ENCODE measurements at places on chromosomes 13 and 19.

DNA sequence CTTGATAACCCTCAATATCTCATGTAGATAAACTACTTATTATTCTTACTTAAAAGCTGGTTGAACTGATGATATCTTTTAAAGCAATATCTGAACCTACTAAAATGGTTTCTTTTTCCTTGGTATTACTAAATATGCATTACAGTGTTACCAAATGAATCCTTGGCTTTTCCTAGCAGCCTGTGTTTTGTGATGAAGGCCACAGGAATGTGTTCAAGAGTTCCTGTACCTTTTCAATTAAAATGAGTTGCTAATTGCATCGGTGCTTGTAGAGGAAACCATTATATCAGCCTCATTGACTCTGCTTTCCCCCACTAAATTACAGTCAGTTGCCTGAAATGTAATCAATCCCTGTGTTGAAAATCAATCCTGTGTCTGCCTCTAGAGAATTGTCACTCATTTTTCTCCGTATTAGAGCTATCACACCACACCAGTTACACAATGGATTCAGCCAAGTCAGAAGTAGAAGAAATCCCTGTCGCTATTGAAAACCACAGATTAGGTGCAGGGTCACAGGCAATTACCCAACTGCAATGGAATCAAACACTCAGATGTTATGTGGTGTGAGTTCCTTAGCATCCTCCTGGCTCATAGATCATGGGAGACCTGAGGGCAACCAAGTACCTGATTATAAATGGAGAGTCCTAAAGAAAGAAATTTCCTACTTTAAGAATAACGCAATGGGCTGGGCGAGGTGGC, 13.3 kb downstream of the FAM216B start:
- DNase-seq: no peak

GRCh38 chr19:43634506-43634871, 5.2 kb downstream of the CADM4 start:
- no peak for DNase-seq

DNA sequence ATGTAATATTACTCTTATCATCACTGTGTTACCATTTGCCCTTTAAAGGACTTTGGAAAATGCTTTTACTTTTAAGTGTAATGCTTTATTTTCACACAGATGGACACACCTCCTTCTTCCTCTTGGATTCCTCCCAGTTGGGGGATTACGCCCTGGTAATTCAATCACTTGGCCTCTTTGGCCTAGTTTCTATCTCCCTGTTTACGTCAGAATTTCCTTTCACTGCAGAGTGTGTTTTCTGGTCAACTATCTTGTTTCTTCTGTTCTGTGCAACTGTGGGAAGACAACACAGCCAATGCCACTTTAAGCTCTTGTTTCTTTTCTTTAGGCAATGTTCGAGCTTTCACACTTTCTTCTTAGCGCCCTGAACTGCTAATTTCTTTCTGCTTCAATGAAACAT, 257.3 kb upstream of the MAB21L1 start:
- DNase-seq: no peak

GRCh38 chr13:40060296-40061007, 405.0 kb downstream of the COG6 start:
- DNase-seq: peak; percentile 82

- no peak for DNase-seq
These were observed 809 bp upstream of the B9D2 start for GRCh38 chr19:41364524-41365391.

GRCh38 chr13:106596275-106596937, 28.5 kb upstream of the ARGLU1 start:
- no peak for DNase-seq

- DNase-seq: peak; percentile 86
These were observed at the start of gene ZNF285 for GRCh38 chr19:44401139-44402115. Gene ZNF285 (minus strand): TSS chr19:44401608. CDS start chr19:44397213, 4,395 bp downstream.

- no peak for DNase-seq
These were observed 87.8 kb upstream of the C1QTNF9B start for GRCh38 chr13:23985060-23985459.

DNA sequence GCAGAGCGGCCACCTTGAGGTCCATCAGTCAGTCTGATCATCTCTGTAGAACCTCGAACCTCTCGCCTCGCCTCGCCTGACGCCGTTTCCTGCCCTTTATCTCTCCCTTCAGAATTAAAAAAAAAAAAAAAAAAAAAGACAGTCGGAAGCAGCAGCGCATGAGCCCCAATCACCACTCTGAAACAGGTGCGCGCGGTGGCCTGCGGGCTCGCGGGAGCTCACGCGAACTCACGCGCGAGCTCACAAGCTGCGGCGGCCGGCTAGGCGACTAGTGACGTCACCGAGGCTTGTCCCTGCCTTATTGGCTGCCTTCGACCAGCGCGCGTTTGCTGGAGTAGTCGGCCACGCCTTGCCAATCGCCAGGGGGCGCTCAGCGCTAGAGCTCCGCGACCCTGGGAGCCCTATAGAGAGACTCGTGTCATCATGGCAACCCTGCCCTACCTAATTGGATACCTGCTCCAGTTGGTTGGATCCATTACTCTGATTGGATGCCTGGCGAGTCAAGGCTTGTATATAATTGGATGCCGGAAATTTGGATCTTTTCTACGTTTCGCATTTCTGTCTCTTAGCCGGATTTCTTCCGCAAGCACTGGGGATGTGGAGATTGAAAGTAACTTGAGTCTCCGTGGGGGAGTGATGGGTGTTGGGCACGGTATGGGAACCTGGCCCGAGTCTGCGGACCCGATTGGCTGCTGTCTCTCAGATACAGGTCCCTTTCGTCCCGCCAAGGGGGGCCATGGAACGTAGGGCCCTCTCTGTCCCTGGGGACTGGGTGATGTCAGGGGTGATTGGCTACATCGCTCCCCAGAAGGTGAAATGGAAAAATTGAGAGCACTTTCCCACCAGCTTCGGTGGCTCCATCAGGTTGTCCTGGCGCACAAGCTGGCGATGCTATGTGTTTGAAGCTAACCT, 31.6 kb downstream of the SYT3 start:
- DNase-seq: peak; percentile 39

DNA sequence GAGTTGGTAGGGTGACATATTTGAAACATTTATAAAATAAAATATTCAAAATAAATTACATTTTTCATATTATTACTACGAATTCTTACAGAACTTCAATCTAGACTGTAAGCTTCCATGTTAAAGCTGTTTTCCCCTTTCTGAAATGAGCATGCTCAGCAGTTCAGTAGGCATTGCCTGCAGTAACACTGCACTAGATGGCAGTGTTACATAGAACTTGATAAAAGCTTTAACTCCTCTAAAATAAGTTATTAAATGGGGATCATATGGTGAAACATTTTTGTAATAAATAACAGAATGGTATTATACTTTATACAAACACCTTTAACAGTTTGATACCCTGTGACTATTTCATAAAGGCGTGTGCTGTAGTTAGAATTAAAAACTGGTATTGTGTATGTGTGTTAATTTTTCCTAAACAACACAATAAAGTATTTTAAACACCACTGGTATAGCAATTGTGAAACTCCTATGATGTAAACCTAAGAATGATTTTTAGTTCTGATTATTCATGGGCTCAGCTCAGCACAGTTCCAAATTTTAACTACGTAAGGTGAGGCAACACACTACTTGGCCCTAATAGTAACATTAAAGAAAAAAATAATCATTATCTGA, 11.6 kb upstream of the GPR18 start:
- no peak for DNase-seq

- no peak for DNase-seq
These were observed 50.1 kb downstream of the NLRP12 start for GRCh38 chr19:53773999-53774398.

DNA sequence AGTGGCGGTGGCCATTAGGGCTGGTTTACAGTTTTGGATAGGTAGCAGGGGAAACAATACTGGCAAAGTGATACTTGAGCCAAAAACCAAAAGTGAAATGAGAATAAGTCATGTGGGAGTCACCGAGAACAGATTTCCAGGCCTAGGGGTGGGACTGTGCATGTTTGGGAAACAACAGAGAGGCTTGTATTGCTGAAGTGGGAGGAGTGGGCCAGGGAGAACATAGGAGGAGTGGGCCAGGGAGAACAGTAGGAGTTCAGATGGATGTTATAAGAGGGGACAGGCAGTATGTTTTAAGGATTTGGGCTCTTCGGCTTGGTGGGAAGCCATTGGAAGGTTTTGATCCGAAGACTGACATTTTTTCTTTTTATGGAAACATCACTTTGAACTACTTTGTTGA, 35.5 kb downstream of the AKAP11 start:
- DNase-seq: no peak

DNA sequence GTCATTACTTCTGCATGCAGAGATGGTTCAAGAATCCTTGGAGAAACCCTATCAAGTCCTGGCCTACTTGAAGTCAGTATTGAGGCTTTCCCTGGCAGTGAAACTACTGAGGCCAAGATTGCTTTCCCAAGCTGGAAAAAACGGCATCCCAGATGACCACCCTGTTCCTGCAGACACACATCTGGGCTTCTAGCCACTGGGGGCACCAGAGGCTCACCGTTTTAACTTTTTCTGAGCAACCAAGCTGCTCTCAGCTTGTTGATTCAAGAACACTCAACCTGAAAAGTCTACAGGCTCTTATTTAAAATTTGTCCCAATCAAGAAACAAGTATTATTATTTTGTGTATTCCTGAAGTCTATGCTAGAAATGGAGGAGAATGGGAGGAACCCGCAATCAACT, 66.6 kb downstream of the SPRYD7 start:
- DNase-seq: no peak

DNA sequence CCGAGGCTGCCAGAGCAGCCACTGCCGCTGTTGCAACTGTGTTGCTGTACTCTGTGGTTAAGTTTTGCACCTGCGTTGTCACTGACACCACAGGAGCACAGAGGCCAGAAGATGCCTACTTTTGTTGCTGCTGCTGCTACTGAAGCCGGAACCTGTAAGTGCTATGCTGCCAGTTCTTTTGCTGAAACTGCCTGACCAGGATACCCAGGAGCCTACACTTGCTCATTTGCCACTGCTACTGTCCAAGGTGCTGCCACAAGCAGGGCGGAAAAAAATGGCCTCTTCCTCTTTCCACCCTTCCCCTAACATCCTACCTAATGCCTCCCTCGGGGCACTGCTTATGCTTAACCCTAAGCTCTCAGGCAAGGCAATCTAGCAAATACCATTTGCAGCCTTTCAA, 29.0 kb upstream of the NBEA start:
- DNase-seq: no peak

DNA sequence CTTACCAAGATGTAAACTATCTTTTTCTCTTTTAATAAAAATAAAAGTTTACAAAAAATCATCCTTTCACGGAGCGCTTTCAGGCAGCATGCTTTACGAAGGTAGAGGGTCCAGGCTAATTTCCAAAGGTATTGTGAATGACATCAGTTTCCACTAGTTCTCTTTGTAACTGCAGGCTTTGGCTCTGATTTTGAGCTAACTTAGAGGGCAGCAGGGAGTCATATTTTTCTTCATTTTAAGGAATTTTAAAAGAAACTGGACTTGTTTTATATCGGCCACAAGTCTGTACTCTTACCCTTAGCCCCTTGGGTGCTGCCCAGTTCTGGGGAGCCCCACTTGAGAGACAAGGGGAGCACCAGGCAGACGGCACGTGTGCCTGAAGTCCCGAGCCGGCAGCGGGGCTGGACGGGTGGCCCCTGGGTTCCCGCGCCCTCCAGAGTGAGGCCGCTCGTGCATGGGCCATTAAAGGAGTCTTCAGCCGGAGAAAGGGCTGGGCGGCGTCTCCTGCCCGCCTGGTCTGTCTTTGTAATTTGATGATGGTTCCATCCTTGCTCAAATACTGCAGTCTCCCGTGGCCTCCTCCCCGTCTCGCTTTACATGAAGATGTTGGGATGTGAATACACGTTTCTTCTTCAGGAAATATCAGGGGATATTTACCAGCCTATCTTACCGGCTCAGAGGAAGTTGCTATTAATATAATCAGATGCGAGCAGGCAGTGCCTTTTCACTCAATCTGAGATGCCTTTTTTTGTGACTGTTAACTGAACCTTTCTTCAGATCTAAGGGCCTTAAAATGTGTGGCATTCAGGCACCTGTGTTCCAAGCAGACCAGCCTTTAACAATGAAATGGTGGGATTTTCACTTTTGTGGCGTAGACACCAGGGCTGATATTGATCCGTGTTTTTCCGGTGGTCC, 67.4 kb downstream of the GGACT start:
- DNase-seq: no peak

- no peak for DNase-seq
These were observed 132.1 kb upstream of the KLF12 start for GRCh38 chr13:74266309-74266708.

DNA sequence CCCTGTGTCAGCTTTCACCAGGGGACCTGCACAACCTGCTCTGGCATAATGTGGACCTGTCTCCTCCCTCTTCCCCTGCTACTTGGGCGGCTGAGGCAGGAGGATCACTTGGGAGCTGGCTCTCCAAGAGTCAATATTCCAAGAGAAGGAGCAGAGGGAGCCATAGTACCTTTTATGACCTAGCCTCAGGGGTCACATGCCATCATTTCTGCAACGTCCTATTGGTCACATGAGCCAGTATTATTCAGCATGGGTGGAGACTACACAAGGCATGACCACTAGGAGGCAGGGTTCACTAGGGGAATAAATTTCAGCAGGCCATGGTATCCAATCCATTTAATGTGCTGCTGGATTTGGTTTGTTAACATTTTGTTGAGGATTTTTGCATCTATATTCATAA, 12.0 kb upstream of the SHFL start:
- no peak for DNase-seq

- DNase-seq: no peak
These were observed 221.9 kb upstream of the SLC10A2 start for GRCh38 chr13:103288114-103288513.

GRCh38 chr13:28013482-28013881, 25.0 kb upstream of the URAD start:
- DNase-seq: no peak

DNA sequence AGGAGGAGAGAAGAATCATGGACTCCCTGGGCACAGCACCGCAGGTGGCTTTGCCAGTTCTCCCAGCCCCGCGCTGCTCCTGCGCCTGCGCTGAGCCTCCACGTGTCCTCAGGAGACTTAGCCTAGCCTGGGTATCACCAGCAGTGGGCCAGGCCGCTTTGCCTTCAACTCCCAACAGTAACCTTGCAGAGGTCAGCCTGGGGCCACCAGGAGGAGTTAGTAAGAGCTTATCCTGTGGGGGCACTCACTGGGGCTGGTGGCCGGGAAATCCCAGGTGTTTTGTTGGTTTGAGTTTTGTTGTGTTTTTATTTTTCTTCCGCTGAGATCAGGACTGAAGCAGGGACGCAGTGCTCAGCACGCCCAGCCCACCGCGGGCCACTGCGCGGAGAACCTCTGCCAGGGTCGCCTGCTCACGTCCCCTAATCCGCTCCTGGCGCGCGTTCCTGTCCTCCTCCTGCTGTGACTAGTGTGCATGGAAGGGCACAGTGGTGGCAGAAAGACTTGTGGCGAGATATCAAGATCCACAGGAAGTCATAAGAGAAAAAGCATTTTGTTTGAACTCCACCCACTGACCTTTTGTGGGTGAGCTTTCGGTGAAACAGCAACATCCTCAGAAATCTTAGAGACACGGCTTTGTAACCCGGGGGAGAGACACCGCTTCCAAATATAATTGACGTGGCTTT, 207.4 kb upstream of the RFC3 start:
- DNase-seq: no peak

- DNase-seq: peak; percentile 49
These were observed 120.7 kb upstream of the VSTM2B start for GRCh38 chr19:29404951-29405727.

All from uterus (tissue), 4 donors.